ENCODE measurements at places on chromosomes 12 and 14. TPM values are rescaled to one million over a fixed set of nuclear protein-coding genes. Genes with fewer than 3 reads are reported as not detected.

Gene BCL2L14
- 4.8 TPM for total RNA-seq

GRCh38 chr14:65079768-65080167, 22.5 kb downstream of the MAX start:
- H3K27me3 ChIP-seq, result no peaks in the 10 kb centered on the region
- no peaks in the 10 kb centered on the region for H3K4me1 ChIP-seq
- DNase-seq, result no peak
- H3K4me3 ChIP-seq, result no peak overlapping the region
- no peak overlapping the region for H3K27ac ChIP-seq
- H3K36me3 ChIP-seq, result peaks cover 56% of the 10 kb centered on the region

DNA sequence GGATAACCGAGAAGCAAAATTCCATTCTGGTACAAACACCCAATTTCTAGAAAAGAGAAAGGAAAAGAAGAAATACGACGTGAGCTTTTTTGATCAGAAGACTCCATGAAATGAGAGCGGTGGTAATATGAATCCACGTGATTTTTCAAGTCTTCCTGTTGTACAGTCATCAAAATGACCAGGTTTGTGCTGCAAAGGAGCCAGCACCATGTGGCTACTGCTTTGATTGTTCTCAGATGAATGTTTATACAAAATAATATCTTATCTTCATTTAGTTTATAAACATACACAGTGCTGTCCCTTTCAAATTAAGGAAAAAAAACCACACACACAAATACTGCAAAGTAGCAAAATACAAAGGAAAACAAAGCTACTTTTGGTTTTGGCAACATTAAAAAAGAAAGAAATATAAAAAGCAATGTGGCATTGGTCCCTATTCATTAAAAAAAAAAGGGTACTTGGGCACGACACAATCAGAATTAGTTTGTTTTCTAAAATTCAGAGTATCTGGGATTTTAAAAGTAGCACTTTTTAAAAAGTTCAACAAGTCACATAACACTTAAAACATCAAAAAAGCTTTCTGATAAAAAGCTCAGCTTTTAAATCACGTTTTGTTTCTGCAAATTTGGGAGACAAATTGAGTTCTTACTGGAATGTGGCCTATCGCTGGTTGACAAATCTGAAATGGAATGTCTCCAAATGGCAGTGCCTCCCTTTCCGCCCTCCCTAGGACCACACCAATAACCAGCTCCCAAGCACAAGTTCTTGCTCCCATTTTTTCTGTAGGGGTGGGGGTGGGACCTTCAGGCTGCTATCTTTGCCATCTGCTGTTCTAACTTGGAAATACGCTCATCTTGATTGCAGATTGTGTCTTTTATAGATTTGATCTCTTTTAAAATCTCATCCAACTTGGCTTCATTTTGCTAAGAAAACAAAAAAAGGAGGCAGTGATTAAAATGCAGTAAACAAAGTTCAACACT, 13.2 kb upstream of the SELPLG start:
- H3K4me3 ChIP-seq, result no peak overlapping the region
- no peaks in the 10 kb centered on the region for H3K4me1 ChIP-seq
- H3K36me3 ChIP-seq, result 0 out of 2 replicates have a peak, but pooled peaks cover 16% of the 10 kb centered on the region
- no peak for DNase-seq

Gene RHEBL1
- 2.9 TPM for total RNA-seq

Data from PC-9 (cell line).